NCI-H2171 (cell line): ENCODE measurements at places on chromosomes 6 and 20.

DNA sequence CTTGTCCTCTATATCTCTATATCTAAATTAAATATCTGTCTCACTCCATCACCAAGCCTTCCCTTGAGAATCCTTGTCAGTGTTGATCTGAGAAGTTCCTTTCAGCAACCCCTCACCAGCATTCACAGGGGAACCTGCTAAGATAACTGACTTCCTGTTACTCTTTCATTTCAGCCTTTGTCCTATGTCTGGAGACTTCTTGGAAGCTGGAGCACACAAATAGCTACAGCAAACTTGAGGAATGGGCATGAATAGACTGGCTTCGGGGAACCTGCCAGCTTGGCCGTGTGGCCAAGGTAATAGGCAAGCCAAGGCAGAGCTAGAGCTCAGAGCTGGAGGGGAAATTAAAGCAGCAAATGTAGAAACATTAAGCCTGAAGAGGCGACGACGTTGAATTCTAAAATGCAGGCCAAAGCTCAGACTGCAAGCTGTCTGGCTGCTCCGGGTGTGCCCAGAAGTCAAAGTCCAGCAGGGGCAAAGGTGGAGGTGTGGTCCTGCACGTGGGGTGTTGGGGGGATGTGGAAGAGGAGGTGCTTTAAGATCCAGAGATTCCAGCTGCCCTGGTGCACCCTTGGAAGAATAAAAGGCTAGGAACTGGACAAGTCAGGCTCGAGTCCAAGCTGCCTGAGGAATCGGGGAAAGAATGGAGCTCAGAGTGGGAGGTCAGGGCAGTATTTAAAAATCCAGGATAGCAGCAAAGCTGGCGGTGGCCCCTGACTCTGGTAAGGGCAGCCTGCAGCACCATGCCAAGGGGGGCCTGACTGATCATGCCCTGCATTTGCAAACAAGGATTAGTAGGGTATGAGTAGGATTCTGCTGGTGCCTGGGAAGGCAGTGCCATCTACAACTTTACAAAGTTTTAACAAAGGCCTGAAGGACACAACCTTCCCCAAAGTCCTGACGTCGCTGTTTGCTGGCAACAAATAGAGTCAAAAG, 185.0 kb upstream of the SGK1 start:
- DNase-seq: no peak

DNA sequence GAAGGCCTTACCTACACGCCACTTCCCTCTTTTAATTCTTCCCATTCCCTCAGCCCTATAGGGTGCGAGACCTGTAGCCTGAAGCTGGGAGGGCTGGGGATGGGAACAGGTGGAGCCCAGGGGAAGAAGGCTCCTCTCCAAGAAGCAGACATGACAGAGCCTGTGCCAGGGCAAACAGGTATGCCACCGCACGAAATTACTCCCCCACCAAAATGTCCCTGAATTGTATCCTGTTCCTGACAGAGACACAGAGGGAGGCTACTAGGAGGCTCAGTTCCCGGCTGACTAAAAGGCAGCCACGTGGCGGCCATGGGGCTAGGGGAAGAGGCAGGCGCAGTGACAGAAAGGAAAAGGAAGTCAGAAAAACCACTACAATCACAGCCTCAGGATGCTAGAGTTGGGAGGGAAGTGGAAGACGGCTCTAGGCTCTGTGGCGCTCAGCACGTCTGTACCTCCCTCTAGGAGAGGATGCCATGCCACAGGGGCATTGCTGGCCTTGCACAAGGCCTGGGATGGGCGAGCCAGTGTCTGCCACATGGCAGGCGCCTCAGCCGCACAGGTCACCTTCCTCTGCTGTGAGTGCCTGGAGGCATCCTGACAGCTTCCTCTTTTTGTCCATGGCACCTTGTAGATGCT, 27.7 kb downstream of the TFEB start:
- no peak for DNase-seq

GRCh38 chr6:119137194-119138072, 59.0 kb upstream of the FAM184A start:
- no peak for DNase-seq

DNA sequence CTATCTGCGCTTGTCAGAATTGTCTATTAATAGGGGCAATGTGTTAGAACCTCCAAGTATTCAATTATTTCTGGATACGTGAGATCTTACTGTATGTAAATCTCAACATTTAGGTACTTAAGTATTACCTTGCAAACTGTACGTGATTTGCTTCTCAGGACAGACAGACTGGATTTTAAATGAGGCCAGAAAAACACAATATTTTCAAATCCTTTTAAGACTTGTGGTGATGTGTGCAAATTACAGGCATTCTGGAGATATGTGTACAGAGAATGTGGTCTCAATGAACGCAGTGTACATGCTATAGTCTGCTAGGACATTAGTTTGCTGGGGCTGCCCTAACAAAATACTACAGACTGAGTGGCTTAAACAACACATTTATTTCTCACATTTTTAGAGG, 16.9 kb downstream of the CCR6 start:
- DNase-seq: no peak

DNA sequence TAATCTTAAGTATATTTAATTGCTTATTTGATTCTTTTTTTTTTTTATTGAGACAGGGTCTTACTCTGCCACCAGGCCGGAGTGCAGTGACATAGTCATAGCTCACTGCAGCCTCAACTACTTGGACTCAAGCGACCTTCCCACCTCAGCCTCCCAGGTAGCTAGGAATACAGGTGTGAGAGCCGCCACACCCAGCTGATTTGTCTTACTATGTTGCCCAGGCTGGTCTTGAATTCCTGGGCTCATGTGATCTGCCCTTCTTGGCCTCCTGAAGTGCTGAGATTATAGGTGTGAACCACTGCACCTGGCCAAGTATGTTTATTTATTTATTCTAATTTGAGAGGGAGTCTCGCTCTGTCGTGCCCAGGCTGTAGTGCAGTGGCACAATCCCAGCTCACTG, 38.2 kb downstream of the PTPN1 start:
- DNase-seq: no peak

- DNase-seq: peak; percentile 10
These were observed 731 bp downstream of the TUBB2B start for GRCh38 chr6:3226481-3227362.

DNA sequence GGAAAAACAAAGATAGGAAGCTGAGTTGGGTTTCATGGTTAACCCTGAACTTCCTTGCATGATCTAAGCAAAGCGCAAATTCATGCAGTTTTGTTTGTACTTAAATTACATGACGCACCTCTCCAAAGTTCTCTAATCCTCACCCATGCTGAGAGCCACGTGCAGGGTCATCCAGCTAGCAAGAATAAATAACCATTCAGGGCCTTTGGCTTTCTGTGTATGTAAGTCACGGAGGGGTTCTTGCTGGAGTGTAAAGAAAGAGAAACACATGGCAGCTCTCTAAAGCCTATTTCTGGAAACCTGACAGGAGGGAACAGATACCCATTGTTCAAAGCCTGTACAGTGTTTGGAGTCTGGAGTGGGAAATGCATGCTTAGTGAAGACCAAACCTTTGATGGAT, 171.7 kb upstream of the CCN2 start:
- no peak for DNase-seq

DNA sequence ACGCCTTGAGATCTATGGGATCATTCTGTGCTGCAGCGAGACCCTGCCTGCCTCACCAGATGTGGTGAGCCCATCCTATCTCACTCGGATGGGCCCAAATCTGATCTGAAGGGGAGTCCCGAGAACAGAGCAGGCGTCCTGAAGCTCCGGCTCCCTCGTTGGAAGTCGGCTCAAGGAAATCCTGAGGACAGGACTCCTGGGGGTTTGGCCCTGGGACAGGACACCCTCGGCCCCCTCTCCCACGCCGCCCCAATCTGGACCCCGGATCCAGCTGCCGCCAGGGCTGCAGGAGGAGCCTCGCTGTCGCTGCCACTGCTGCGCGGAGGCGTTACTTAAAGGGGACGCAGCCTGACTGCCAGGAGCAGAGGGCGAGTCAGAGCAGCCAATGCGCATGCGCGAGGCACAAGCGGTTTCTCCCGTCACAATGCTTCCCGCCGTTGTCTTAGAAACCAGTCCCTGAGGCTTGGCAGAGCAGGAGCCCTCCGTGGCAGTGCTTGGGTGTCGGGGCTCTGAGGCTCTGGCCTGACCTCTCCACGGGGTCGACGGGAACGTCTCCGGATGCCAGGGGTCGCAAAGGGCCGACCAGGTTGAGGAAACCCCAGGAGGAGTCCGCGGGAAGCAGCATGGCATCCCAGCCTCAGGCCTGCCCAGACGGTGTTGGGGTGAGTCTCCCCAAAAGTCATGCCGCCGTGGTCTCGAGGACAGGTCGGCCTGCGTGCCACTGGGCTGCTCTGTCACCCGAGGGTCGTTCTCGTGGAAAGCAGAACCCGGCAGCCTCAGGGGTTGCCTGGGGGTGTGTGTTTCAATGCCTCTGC, 1567.8 kb upstream of the DEFB115 start:
- DNase-seq: peak; percentile 72

- no peak for DNase-seq
These were observed 223.8 kb downstream of the THBS2 start for GRCh38 chr6:169029861-169030260.

DNA sequence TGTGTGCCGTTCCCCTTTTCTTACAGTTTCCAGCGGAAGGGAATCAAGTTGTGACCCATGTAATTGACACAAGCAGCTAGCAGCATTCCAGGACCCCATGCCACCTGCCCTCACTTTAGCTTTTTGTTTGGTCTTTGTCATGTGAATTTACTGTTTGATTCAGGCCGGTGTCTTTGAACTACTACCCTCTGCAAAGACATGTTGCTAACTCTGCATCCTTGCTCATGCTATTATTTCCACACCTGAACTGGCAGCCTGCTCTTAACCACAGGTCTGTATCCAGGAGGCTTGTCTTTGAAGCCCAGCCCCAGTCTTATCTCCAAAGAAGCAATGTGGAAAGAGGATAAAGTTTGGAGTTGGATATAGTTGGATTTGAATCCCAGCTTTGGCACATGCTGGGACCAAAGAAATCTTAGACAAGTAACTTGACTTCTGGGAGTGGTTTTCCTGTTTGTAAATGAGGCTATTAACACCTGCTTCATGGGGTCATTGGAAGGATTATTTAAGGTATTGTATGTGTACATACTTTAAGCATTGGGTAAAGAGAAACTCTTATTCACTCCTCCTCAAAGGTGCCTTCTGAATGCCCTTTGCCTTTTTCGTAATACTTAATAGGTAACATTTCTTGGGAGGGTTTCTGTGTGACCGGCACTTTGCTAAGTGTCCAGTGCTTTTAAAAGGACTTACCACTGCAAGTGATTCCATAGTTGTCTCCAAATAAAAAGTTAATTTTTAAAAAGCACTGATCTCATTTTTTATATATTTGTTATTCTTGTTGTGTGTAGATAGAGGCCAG, 52.4 kb downstream of the RALY start:
- no peak for DNase-seq

- no peak for DNase-seq
These were observed 5.6 kb downstream of the ANKS1A start for GRCh38 chr6:34894693-34895092.

DNA sequence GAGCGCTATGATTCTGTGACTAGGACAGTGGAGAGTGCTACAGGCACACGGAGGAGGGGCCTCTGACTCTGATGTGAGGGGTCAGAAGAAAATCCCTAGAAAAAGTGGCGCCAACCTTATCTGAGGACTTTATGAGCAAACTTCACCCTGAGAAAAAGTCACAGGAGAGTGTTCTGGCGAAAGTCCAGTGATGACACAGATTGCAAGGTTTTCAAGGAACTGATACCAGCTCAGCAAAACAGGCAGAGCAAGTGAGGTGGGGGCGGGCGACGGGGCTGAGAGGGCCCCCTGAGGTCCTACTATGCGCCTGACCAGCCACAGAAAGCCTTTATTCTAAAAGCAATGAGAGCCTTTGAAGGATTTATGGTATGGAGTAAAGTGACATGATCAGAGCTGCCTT, 73.3 kb downstream of the SLC22A23 start:
- no peak for DNase-seq

DNA sequence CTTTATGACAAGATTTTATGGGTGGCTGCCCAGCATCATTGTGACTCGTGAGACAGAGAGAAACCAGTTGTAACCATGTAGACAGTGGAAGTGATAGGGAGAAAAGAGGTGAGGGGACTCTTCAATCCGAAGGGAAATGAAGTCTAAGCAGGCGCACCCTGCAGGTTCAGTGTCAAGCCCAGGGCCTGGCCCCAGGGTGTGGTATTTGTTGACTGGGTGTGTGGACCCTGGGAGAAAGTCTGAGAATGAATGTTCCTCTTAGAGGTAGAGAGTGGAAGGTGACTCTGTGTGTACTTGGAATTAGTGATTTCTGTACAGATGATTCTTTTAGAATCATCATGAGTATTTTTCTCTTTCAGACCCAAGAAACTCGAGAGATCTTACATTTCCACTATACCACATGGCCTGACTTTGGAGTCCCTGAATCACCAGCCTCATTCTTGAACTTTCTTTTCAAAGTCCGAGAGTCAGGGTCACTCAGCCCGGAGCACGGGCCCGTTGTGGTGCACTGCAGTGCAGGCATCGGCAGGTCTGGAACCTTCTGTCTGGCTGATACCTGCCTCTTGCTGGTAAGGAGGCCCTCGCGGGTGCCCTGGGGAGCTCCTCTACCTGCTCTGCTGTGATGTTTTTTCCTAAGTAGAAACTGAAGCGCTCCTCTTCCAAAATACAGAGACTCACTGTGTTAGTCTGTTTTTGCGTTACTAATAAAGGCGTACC, 68.0 kb downstream of the PTPN1 start:
- no peak for DNase-seq

- peak; percentile 81 for DNase-seq
These were observed 16.4 kb downstream of the BRD2 start for GRCh38 chr6:32984622-32985389.

DNA sequence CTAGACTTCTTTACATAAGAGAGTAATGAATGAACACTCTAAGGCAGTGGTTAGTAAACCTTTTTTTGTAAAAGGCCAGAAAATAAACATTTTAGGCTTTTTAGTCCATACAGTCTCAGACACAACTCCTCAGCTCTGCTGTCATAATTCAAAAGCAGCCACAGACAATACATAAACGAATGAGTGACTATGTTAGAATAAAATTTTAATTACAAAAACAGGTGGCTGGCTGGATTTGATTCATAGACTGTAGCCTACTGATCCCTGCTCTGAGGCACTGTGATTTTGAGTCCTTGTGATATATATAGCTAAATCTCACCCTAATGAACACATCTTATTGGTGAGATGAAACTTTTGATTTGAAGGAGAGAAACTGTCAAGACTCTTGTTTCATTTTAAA, 155.1 kb downstream of the AIG1 start:
- DNase-seq: no peak

DNA sequence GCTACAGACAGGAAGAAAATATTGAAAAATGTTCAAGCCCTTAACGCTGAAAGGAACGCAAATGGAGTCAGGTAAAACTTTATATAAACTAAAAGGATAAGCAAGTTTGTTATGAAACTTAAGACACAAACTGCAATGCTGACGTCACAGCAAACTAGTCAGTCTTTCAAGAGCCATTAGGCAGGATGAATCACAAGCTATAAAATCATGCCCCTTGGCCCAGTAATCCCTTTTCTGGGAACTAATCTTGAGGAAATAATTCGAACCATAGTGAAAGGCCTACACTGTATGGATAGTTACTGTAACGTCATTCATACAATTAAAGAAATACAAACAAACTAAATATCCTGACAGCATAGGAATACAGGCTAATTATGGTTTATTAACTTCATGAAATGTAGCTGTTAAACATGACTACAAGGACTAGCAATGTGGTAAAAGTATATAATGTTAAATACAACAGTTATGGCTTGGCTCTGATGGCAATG, 42.7 kb upstream of the HINT3 start:
- no peak for DNase-seq
